ENCODE measurements at places on chromosomes 12 and 14.

DNA sequence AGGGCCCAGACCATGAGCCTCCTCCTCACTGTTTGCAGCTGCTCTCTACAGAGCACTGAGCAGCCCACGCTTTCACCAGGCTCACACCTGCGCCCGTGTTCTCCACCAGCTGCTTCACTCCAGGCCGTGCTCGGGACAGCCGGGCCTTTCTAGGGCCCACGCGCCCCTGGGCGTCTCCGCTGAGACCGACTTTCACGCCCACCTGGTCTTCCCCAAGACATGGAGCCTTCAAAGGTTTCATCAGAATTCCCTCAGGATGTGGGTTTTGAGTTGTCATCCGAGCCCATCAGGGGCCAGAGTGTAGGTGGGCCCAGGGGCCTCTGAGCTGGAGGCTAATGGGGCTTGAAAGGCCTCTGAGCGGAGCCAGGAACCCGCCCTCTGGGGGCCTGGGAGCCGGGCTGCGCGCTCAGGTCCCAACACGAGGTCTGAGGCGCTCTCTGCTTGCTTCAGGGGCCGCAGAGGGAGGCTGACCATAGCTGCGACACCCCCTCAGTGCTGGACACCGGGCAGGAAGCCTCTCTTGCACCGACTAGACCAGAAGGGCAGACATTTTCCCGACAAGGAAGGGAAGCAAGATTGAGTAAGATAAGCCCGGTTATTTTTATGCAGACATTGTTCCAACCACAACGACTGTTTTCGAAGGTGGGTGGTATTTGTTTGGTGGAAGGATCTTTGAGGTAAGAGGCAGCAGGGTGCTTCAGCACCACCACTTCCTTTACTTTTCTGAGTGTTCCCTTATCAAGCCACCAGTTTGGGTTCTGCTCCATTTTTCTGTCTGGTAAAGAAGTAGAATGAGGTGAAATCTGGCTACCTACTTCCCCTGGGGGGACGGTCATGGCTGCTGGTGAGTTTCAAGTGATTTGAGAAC lies 125.0 kb upstream of the FUT8 start:
- no peak for DNase-seq

GRCh38 chr14:96497087-96497486 lies 5.1 kb upstream of the PAPOLA start:
- DNase-seq = no peak

GRCh38 chr14:52272375-52272774 lies 4.9 kb downstream of the PTGDR start:
- DNase-seq = no peak

GRCh38 chr12:49687941-49688340 lies 19.3 kb downstream of the FMNL3 start:
- DNase-seq = no peak

DNA sequence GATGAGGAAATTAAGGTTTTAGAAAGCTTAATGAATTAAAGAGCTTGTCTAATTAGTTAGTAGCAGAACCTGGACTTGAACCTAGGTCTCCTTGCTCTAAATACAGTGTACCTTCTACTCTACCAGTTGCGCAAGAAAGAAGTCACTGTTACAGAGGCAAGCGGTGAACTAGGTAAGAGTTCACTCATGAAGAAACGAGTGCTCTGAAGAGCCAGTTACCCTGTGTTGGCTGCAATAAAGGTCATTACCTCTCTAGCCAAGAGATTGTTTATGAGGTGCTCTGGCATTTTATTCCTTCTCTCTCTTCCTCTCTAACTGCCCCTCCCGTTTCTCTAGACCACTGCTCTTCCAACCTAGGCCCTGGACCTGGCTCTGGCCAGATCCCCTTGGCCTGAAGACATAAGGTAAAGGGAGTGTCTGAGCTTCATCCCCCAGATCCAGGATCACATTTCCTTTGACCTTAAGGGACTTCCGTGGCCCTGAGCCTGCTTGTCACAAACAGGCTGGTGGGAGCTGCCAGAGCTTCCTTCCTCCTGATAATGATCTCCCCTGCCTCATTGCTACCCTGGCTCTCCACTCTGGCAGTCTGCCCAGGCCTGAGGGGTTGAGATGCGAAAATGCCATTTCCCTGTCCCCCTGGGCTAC lies 1.9 kb downstream of the RNASE7 start:
- DNase-seq = peak; percentile 47

DNA sequence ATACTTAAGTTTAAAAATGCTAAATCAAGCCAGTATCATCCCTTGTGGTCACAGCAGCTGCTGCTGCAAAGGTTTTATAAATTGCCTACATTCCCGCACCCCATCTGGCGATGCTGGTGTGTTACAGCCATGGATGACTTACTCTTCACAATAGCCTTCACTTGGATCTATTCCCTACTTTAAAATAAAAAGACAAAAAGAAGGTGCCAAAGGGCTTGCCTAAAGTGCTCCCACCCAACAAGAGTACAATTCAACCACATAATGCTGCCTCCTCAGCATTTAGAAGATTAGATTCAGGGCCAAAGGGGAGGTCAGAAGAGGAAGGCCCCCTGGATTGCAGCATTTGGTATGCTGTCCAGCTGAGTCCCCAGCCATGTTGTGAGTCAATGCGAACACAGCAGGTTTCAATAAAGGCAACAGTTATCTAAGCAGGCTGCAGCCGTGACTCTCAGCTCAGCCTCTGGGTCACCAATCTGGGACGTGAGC lies 176.1 kb downstream of the DAD1 start:
- DNase-seq = no peak

DNA sequence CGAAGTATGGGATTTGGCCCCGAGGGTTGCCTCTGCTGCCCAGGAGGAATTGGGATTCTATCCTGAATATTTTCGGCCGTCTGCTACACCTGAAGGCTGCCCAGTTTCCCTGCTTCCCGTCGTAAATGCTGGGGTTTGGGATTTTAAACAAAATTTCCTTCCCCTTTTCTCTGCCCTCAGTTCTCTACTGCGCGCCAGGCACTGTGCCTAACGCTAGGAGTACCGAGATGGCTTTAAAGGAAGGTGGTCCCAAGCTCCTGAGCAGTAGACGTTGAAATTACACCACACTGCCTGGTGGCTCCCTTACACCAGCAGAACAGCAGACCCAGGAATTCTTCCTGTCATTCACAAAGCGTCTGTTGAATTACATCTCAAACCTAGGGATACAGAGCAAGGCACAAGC lies 566 bp upstream of the PRDM4 start:
- DNase-seq = no peak

DNA sequence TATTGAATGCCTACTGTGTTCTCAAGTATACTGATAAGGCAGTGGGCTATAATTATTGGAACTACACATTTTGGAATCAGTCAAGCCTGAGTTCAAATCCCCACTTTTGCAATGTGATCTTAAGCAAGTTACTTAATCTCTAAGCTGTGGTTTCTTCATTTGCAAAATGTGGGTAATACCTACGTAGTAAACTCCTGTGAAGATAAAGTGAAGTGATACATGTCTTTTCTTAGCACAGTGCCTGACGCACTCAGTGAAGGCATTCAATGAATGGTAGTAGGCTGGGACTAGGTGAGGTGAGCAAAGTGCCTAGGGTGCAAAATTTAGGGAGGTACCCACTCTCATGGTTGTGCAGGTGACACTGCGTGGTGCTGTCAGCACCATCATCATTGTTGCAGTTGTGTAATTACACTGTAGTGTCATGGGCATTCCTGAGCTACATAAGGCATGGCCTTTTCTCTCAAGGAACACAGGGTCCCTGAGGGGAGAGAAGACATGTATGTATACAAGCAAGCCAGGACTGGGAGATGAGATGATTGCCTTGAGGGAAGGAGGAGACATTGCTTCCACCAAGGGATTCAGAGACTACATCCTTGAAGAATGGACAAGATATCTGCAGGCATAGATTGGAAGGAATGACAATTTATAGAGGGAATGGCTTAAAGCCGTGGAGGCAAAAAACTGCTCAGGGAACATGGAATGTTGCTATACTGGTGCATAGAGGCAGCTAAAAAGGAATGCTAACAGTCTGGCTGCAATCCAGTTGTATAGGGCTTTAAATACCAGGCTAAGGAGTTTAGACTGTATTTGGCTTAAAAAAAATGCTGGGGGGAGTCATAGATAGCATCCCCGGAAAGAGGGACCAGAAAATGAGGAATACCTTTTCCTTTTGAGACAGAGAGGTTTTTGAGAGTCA lies 129.2 kb upstream of the ARHGAP5 start:
- DNase-seq = no peak

DNA sequence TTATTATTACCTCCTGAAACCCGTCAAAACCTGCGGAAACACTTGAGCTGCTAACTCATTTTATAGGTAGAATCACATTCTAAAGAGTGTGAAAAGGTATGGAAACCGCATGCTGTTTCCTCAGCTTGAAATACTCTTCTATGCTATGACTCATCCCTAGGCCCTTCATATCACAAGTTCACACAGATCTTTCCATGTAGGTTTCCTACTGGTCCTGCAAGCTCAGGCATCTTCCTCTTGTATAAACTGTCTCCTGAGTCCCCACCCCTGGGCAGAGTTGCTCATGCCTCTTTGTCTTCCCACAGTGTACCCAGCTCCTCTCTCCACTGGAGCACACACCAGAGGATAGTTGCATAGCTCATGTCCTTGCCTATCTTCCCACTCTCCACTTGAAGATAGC lies 84.7 kb downstream of the CMAS start:
- no peak for DNase-seq

GRCh38 chr14:65506801-65507200 lies 94.3 kb downstream of the FUT8 start:
- DNase-seq = no peak

DNA sequence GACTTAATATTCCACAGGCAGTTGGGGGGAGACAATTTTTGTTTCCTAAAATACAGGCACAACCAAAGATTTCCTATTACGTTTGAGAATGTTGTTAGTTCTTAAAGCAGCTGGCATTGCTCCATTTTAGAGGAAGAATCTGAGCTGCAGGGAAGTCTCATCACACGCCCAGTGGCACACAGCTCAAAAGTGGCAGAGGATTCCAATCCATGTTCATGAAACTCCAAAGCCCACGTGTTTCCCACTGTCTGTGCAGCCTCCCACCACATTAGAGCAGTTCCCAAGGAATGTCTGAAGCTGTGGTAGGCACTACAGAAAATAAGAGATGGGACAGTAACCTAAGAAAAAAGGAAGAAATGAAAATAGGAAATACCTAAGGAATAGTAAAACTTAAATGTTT lies 6.1 kb upstream of the IL26 start:
- no peak for DNase-seq

GRCh38 chr12:105590571-105590970 lies 260.1 kb downstream of the C12orf75 start:
- no peak for DNase-seq

DNA sequence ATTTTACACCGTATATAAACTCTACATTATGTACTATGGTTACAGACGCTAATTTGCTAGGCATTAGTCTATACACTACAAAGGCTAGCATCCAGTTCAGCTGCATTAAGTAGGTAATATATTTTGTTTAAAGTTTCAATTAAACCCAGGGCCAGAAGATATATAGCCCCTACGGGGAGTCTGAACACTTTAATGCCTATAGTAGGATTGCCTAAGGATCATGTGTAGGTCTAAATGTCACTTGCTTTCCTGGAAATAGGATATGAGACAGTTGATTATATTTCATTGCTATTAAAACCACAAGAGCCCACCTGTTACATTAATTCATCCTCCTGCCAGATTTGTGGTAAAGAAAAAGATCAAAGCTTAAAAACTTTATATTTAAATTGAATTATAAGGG lies 286.9 kb downstream of the TMTC2 start:
- DNase-seq = no peak

DNA sequence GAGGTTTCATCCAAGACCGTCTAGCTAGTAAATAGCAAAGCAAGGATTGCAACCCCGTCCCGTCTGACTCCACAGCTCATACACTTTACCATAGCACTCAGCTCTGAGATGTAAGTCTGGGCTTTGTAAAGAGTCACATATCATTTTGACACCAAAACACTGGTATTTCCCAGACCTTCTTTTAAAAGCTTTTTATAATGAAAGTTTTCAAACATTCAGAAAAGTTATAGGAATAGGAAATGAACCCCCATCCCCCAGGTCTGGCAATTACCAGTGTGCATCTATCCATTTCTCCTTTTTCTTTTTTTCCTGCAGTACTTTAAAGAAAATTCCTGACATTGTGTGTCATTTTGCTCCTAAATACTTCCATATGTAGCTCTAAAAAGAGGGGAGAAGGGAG lies 183.6 kb upstream of the CCND2 start:
- no peak for DNase-seq

Measured in PC-9 (cell line).